ENCODE measurements at places on chromosomes 5 and 9. TPM values are rescaled to one million over a fixed set of nuclear protein-coding genes. Genes with fewer than 3 reads are reported as not detected.

GRCh38 chr9:2875218-2875977 is 31.5 kb upstream of the PUM3 start:
- DNase-seq = no peak

DNA sequence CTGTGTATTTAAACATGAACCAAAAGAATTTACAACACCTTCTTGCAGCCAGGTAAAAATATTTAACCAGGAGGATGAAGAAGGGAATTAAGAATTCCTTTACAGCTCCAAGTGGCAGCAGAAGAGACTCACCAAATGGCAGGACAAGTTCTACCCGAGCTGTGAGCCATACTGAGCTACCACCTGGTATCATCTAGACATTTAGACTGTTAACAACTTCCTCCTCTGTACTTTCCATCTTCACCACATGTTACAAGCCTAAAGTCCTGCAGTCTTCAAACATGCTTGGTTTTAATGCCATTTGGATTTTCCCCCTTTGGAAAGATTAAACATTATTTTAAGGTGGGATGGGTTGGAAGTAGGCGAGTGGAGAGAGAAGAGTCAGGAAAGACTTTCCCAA is 190.2 kb downstream of the TRPM6 start:
- DNase-seq = no peak

DNA sequence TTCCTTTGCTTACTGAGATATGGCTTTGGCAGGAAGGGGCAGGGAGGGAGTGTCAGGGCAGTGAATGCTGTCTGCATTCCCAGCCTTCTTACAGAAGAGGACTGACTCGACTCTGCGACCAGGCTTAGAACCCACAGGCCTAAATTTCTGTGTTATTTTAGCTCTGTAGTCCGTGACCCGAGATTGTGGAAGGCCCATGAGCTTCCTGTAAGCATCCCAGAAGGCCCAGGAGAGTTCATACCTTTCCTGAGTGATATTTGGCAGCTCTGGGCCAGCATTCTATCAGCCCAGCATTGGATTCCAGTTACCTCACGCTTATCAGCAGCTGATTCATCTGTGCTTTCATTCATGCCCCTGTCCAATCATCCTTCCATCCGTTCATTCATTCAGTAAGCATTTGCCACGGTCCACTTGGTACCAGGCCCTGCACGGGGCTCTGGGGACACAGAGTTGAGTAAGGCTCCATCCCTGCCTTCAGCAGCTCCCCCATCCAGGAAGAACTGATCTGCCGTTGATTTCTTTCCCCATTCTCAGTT is 28.2 kb upstream of the RPL26L1 start:
- DNase-seq = peak; percentile 96

DNA sequence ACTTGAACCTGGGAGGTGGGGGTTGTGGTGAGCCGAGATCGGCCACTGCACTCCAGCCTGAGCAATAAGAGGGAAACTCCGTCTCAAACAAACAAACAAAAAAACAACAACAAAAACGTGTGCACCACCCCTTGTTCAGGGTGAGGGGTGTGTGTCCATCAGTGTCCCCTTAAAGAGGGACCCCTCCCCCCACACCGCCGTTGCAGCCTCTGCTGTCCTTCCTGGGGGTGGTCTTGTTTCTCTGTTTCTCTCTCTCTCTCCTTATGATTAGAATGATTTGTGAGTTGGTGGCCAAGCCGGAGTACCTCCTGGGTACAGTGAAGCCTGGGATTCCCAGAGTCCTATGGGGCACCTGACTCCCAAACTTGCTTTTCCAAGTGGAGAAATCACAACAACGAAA is 49.6 kb downstream of the RGS3 start:
- no peak for DNase-seq

DNA sequence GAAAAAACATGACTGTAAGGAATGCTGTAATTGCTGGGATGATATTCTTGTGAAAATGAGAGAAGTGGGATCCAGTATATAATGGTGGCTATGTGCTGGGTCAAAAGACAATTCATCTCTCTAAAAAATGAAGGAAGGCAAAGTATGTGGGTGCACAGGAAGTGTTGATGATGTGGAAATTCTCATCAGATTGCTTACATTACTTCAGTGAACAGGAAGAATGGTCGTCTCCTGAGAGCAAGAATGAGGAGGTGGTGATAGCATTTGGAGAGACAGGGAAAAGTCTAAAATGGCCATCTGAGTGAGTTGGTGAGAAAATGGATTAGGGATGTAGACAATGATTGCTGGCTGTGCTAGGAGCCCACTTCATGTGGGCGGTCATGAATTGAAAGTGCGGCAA is 253.5 kb upstream of the NREP start:
- DNase-seq = no peak

GRCh38 chr5:60540856-60541805 is 158.8 kb downstream of the DEPDC1B start:
- DNase-seq = no peak

- DNase-seq = no peak
Measured at GRCh38 chr9:98708103-98708932, 417 bp downstream of the GABBR2 start.

- no peak for DNase-seq
Measured at GRCh38 chr5:128083811-128084227, 253 bp downstream of the SLC12A2 start.

DNA sequence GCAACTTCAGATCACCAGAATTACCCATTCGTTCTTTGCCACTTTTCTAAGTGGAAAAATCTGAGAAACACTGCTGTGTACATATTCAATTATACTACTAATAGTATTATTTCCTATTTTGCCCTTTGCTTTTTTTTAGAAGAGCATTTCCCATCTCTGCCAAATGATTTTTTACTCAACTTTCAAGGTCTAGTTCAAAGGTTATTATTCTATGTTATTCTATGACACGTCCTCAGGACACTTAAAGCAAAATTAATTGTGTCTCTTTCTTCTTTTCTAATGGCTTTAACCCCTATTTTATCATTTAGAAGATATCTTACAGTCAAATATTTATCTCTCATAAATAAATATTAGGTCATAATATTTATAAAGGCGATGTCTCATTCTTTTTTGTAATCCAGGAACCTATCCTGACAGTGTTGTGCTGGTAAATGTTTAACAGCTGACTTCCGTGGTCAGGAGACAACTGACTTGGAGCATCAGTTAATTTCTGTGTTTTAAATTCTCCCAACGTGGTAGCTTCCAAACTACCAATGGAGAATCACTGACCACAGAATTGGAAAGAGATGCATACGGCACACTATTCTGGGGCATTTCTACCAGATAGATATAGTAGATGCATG is 375.2 kb downstream of the ARRDC3 start:
- no peak for DNase-seq

GRCh38 chr5:20470997-20471396 is 483.0 kb upstream of the CDH18 start:
- no peak for DNase-seq

- DNase-seq = no peak
Measured at GRCh38 chr9:33690143-33690933, 105.0 kb upstream of the PRSS3 start.

DNA sequence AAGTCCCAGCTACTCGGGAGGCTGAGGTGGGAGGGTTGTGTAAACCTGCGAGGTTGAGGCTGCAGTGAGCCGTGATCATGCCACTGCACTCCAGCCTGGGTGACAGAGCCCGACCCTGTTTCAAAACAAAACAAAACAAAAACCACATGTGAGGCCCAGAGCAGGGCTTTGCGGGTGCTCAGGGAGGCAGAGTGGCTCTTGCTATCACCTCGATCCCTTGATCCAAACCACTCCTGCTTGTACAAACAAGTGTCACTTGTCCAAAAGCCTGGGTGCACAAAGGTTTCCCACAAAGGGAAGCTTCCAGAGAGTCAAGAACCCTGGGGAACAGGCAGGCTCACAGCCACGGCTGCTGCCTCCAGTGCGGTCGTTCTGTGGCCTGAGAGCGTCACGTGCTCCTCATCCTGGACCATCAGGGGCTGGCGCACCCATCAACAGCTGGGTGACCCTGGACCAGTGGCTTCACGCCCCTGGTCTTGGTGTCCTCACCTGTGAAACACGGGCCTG is 162.7 kb downstream of the C9orf50 start:
- DNase-seq = no peak

DNA sequence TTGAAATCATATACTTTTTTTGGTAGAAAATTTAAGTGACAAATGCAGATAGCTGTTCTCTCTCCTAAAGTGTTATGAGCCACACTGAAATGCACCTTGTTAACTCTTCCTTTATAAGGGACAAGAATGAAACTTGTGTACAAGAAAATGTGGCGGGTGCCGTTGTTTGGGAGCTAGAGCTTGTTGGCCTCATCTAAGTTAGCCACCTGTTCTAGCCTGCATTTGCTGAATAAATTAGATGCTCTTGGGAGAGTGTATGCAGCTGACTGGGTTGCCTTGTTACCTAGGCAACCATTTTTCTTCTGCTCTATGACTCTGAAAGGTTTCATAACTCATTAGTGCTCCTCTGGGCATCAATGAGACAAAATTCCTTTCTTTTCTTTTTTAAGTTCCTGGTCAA is 174.3 kb downstream of the TAF11L14 start:
- DNase-seq = no peak

GRCh38 chr9:100213730-100214477 is 114.9 kb downstream of the INVS start:
- peak; percentile 38 for DNase-seq

GRCh38 chr9:130900701-130901497 is 4.3 kb upstream of the QRFP start:
- no peak for DNase-seq

GRCh38 chr9:124320062-124320973 is 62.6 kb downstream of the NEK6 start:
- no peak for DNase-seq

DNA sequence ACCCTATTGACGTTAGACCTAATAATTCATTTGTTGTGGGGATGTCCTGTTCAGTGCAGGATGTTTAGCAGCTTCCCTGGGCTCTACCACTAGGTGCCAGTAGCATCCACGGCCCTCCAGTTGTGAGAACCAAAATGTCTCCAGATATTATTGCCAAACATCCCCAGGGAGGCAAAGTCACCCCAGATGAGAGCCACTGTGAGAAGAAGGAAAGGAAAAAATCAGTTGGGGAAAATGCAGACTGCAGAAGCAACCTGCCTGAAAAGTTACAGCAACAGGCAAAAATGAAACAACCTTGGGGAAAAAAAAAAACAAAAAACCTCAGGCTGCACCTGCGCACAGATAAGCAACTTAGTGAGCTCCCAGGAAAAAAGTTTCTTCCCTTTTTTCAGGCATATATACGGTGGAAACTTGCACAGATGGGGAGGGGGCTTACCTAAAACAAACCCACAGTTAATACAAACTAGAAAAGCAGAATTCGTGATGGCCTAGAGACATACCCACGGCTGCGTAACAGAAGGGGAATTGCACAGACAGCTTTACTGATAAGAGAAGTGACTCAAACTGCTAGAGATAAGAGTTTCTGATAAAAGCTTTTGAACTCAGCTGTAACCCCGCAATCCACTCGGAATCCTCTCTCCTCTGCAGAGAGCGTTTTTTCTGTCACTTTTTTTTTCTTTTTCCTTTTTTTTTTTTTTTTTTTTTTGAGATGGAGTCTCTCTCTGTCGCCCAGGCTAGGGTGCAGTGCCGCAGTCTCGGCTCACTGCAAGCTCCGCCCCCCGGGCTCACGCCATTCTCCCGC is 29.8 kb upstream of the FBP1 start:
- no peak for DNase-seq

GRCh38 chr5:89282554-89283510 is 399.8 kb upstream of the MEF2C start:
- peak; percentile 21 for DNase-seq

DNA sequence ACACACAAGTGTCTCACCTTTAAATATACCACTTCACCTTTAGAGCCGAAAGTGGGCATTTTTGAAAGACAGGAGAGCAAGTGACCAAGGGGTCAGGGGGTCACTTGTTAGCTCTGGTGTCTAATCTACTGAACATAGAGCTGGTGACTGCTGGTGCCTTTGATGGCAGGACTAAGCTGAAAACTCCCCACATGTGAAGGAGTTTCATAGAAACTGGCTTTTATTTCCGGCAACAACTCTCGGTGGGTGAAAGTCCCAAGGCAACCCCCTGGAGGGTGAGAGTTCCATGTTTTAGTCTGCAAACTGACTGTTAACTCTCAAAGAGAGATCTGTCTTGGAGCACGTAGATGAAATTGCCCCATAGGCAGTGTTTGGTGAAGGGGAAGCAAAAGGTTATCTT is 466.9 kb downstream of the DMRTA1 start:
- no peak for DNase-seq

DNA sequence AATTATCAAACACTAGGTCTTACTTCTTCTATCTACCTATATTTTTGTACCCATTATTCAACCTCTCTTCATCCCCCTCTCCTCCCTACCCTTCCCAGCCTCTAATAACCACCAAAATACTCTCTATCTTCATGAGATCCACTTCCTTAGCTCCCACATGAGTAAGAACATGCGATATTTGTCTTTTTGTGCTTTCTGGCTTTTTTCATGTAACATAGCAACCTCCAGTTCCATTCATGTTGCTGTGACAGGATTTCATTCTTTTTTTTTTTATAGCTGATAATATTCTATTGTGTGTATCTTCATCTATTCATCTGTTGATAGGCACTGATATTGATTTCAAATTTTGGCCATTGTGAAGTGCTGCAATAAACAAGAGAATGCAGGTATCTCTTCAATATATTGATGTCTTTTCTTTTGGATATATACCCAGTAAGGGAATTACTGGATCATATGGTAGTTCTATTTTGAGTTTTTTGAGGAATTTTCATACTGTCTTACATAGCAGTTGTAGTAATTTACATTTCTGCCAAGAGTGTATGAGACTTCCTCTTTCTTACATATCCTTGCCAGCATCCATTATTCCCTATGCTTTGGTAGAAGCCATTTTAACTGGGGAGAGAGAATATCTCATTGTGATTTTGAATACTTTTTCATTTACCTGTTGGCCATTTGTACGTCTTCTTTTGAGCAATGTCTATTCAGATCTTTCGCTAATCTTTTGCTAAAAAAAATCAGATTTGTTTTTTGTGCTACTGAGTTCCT is 156.8 kb downstream of the DCP2 start:
- DNase-seq = no peak

Gene TOR1B
- total RNA-seq = 32.8 TPM

Gene FAM151B
- total RNA-seq = 3.8 TPM

Gene LEAP2
- 0.25 TPM for total RNA-seq

Gene CAMK2A
- not detected for total RNA-seq

Gene C6
- total RNA-seq = not detected

Gene LCN10
- total RNA-seq = 0.21 TPM

Gene BTNL8
- not detected for total RNA-seq

Gene PCDHGA5
- 0.58 TPM for total RNA-seq

Gene PDE8B
- 0.33 TPM for total RNA-seq

Gene MTX3
- total RNA-seq = 16.8 TPM

Gene TLX3
- 0.58 TPM for total RNA-seq

Gene ECSCR
- not detected for total RNA-seq

Gene CAMLG
- 24.5 TPM for total RNA-seq

Gene BAAT
- not detected for total RNA-seq

Gene PITX1
- not detected for total RNA-seq

Gene SPEF2
- 3.2 TPM for total RNA-seq

Gene C5orf58
- not detected for total RNA-seq

All from kidney epithelial cell (primary cell).